GM13976 (cell line): ENCODE measurements at places on chromosomes 3 and 15.

GRCh38 chr3:127525373-127525772 is 65.2 kb downstream of the TPRA1 start:
- DNase-seq = no peak

GRCh38 chr15:41022487-41023090 is 69.3 kb downstream of the CHAC1 start:
- DNase-seq = peak; percentile 54

DNA sequence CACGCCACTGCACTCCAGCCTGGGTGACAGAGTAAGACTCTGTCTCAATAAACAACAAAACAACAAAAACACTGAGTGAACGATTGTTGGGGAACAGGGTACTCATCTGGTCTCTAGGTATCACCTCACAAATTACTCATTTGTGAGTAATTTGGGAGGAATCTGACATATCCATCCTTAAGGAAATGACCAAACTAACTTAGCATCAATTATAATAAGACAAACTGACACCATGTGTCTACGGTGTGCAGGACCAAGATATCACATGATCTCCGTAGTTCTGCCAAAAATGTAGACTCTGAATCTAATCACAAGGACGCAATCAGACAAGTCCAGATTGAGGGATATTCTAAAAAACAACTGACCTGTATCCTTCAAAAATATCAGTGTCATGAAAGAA is 12.0 kb upstream of the DAPK2 start:
- DNase-seq = no peak

- DNase-seq = no peak
Measured at GRCh38 chr3:170107941-170108340, 70.1 kb downstream of the GPR160 start.

DNA sequence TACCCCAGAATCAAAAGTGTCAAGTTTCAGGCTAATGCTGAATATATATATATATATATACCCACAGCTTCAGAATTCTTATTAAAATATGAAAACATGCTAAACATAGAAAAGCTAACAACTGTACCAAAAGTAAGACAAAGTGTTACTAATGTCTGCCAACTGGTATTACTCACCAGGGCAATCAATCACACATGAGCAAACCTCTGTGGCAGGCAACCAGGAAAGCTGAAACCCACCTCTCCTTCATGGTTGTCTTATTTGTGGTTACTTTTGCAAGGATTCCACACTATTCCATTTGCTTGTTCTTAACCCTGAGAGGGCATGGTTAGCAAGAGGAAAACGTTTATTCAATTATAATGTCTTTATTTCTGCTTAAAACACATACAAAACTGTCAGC is 512.3 kb upstream of the MDFIC2 start:
- no peak for DNase-seq

DNA sequence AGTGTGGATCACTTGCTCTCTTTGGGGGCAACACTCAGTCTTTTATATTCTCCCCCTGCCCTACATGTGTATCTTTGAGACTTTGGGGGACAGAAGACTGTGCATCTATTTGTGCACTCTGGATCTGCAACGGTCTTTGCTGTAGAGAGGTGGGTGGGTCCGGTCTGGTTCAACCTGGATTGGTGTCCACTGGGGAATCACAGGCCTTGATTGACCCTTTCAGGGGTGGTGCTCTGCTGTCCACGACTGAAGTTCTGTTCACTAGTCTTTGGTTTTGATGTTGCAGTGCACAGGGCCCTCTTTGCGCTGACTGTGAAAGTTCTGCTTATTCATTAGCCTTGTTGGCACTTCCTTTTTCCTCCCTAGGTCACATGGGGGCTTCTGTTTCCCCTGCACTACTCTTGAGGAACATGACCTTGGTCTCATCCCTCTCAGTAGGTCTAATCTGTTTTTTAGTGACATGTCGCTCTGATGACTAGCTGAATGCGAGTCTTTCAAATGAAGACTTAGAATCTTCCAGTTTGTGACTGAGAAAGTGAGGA is 284.2 kb downstream of the SV2B start:
- DNase-seq = no peak

GRCh38 chr3:183255348-183255730 is 2.3 kb downstream of the B3GNT5 start:
- no peak for DNase-seq

DNA sequence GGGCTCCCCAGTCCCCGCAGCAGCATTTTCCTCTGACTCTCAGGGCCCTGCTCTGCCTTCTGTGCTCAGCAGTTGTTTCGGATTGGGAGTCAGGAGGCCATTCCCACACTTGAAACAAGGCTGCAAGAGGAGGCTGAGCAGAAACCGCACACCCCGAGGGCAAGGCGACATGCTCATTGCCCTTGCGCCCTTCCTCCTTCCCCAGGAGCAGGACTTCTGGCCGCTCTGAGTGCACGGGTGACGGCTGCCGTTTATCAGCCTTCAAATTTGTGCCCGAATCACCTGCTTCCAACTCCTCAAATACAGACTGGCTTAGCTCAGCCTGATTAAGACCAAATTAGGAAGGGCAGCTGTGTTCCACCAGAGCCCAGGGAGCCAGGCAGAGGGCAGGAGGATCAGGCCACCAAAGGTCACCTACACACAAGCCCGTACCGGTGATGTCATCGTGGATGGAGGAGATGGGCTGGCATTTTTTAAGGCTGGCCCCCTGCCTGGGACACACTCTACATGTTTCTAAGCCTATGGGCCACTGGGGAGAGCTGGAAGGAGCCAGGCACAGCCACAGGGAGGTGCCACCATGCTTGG is 38.1 kb downstream of the TM2D3 start:
- DNase-seq = peak; percentile 28

- DNase-seq = peak; percentile 66
Measured at GRCh38 chr3:170632780-170633179, 46.9 kb upstream of the SLC7A14 start.

- no peak for DNase-seq
Measured at GRCh38 chr3:143736205-143736997, 111.9 kb downstream of the SLC9A9 start.

GRCh38 chr3:168249550-168250414 is 154.1 kb upstream of the GOLIM4 start:
- peak; percentile 88 for DNase-seq

- no peak for DNase-seq
Measured at GRCh38 chr3:2082871-2083480, 15.7 kb upstream of the CNTN4 start.

- DNase-seq = no peak
Measured at GRCh38 chr15:58483376-58483775, 51.6 kb downstream of the LIPC start.
